Activated CD4-positive, alpha-beta T cell treated with anti-CD3 and anti-CD28 coated beads, Interleukin-2, amount 10 ng/mL, durations not matched to agents 7 days and 5 days (primary cell): ENCODE measurements at places on chromosomes 5 and 9. TPM values are rescaled to one million over a fixed set of nuclear protein-coding genes. Genes with fewer than 3 reads are reported as not detected.

DNA sequence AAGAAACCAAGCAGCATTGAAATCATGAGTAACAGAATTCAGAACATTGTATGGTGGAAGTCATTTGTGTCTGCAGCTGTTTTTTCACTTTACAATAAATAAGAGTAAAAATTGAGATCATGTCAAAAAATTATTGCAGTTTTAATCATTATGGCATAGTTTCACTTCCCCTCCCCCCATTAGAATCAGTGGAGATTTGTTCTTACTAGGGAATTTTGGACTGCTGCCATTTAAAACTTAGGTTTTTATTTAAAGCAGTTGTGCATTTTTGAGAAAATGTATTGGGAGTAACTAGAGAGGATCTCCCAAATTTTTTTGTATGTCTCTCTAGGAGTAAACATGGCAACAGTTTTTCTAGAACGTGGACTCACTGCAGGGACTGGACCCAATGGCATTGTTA lies 20.4 kb downstream of the GTF3C4 start:
- no peak overlapping the region for H3K4me3 ChIP-seq
- H3K36me3 ChIP-seq = peaks cover 67% of the 10 kb centered on the region
- H3K27me3 ChIP-seq = no peaks in the 10 kb centered on the region
- no peak overlapping the region for H3K27ac ChIP-seq

DNA sequence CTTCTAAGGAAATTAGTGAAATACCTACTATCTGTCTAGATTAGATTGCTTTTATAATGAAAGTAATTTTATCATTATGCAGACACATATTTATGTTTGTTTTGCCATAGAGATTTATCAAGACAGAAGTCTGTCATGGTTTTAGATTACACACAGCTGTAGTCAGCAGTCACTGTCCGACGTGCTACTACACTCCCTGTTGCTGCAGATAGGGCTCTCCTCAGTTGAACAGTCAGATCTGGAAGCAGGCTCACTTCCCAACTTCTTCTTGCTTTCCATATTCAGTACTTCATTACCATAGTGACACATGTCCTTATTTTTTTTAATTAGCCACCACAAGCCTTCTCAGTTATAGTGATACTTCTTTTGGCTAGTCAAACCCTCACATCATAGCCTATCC lies 329.9 kb upstream of the ITGA1 start:
- H3K27me3 ChIP-seq = no peaks in the 10 kb centered on the region
- H3K4me1 ChIP-seq = no peaks in the 10 kb centered on the region
- H3K36me3 ChIP-seq = no peaks in the 10 kb centered on the region
- no peak overlapping the region for H3K27ac ChIP-seq
- no peak for DNase-seq

GRCh38 chr9:112249277-112249676 lies 74.2 kb upstream of the SUSD1 start:
- no peak for DNase-seq
- H3K36me3 ChIP-seq = peaks cover 52% of the 10 kb centered on the region
- H3K27me3 ChIP-seq = no peaks in the 10 kb centered on the region
- H3K27ac ChIP-seq = no peak overlapping the region

DNA sequence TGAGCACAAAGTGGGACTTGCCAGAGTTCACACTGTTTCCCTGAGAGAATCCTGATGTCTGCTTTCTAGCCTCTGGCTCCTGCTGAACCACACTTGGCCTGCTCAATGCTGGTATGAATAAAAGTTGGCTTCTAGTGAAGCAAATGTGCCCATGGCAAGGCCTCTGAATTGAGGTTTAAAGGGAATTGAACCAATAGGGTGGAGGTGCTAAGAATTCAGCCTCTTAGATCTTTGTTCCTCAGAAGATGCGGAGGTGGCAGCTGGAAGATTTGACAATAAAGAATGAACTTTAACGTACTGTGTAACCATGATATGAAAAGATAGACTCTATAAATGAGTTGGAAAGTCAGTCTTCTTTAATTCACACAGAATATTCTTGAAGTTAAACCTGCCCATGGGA lies 57.2 kb downstream of the RASGRF2 start:
- H3K4me1 ChIP-seq = peaks cover 49% of the 10 kb centered on the region
- H3K36me3 ChIP-seq = peaks cover 6% of the 10 kb centered on the region
- peak overlapping the region; percentile 4 for H3K27ac ChIP-seq
- H3K4me3 ChIP-seq = no peak overlapping the region
- H3K27me3 ChIP-seq = no peaks in the 10 kb centered on the region

- no peak overlapping the region for H3K27ac ChIP-seq
- H3K27me3 ChIP-seq = peaks cover 8% of the 10 kb centered on the region
- DNase-seq = no peak
- H3K4me3 ChIP-seq = no peak overlapping the region
- no peaks in the 10 kb centered on the region for H3K4me1 ChIP-seq
- no peaks in the 10 kb centered on the region for H3K36me3 ChIP-seq
Observed at GRCh38 chr9:70031141-70031545, 12.5 kb upstream of the MAMDC2 start.

DNA sequence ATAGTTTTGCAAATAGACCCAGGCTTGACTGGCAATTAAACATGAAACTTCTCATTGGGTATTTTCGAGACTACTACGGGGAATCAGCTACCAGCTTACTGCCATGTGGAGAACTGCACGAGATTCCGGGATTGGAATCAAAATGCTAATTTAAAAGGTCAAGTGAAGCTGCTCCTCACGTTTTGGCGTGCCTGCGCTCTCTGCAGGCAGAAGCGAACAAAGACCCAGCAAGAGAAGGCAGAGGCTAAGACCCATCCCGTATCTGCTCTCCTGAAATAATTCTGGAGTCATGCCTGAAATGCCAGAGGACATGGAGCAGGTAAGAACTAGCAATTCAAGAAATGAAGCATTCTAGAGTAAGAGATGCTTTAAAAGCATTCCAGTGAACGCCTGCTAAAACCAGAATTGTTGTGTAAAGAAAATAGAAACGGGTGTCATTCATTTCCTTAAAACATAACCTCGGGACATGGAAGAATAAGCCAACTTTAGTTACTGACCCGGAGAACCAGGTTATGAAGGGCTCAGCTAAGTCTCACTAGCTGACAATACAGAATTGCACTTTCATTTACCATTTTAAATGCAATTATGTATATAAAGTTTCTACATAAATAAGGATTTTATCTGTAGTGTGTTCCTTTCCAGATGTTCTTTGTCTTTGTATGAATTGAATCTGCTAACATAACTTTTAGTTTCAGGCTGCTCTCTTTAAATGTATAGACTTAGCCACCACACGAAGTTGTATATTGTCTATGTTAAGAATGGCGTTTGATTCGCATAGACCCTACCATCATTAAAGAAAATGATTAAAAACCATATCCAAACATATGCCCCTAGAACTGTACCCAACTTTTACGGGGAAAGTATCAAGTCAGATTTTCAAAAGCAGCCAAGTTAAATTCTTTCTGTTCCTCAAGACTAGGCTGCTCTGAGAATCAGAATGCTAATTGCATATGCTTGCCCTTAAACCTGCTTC lies 2.0 kb upstream of the MAT2B start:
- peaks cover 7% of the 10 kb centered on the region for H3K36me3 ChIP-seq
- H3K4me3 ChIP-seq = peak overlapping the region; percentile 88
- peak overlapping the region; percentile 96 for H3K27ac ChIP-seq
- DNase-seq = peak; percentile 49
- H3K27me3 ChIP-seq = no peaks in the 10 kb centered on the region
- peaks cover 22% of the 10 kb centered on the region for H3K4me1 ChIP-seq

DNA sequence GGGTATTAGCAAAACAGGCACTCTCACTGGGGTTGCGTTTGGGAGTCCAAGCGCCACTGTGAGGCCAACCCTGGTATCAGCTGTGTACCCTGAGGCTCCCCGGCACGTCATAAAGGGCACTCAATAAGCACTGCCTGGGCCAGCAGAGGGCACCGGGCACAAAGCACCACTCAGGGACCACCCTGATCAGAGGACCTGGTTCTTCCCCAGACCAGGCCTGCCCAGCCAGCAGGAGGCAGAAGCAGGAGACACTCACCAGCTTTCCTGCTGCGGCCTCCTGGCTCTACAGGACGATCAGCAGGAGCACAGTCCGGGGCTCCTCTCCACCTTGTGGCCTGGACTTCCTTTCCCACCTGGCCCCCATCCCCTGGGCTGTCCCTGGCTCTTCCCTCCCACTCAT lies 12.6 kb downstream of the MGAT1 start:
- DNase-seq = no peak
- peaks cover 38% of the 10 kb centered on the region for H3K36me3 ChIP-seq
- H3K27ac ChIP-seq = no peak overlapping the region
- no peak overlapping the region for H3K4me3 ChIP-seq

- H3K36me3 ChIP-seq = no peaks in the 10 kb centered on the region
- DNase-seq = no peak
- H3K27ac ChIP-seq = no peak overlapping the region
- H3K4me1 ChIP-seq = peaks cover 5% of the 10 kb centered on the region
- no peak overlapping the region for H3K4me3 ChIP-seq
Observed at GRCh38 chr9:90645721-90646120, 3.1 kb upstream of the DIRAS2 start.

DNA sequence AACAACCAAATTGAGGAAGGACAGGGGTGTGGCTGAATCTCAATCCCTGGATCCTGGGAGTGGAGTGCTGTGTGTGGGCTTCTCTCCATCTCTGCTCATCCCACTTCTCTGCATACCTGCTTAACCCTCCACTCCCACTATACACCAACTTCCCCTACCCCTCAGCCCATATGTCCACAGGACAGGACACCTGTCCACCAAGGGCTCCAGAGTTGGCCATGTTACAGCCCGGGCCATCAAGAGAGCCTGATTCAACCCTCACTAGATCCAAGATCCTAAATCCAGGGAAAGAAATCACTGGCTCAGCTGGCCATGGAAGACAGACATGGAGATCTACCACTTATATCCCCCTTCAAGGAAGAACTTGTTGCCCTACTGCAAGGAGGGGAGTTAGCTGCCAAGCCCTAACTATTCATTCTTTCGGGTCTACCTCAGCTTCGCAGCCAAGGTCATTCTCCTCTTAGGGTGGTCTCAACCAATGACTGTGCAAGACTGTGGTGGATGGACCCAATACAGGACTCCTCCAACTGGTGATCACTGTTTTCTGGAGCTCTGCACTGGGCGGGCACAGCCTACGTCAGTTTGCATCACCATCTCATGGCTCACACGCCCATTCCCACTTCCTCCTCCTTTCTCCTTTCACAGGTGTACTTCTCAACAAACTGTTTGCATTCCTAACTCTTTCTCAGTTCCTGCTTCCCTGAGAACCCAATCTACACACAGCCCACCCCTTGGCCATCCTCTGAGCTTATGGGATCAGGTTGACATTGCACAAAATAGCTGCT lies 53.7 kb upstream of the ZBTB43 start:
- no peaks in the 10 kb centered on the region for H3K36me3 ChIP-seq
- H3K4me1 ChIP-seq = peaks cover 32% of the 10 kb centered on the region
- H3K27me3 ChIP-seq = peaks cover 6% of the 10 kb centered on the region

DNA sequence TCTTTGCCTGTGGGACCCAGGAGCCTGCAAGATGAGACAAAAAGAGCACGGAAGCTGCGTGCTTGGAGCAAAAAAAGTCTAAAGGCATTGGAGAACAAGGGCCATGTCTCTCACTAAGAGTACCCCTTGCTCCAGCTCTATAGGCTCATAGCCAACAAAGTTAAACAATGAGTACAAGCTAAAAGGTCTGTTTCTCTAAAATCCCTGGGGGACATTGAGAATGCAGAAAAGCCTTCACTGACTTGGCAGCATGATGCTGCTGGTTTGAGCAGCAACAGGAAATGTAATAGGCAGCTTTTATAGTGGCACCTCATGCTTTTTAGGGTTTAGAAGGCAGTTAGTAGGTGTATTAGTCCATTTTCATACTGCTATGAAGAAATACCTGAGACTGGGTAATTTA lies 287.5 kb downstream of the SMARCA2 start:
- H3K4me3 ChIP-seq = no peak overlapping the region
- H3K27ac ChIP-seq = no peak overlapping the region
- no peaks in the 10 kb centered on the region for H3K27me3 ChIP-seq
- H3K36me3 ChIP-seq = no peaks in the 10 kb centered on the region
- no peak for DNase-seq

SMIM32 gene
- total RNA-seq = not detected

CREBRF gene
- total RNA-seq = 17.1 TPM

TXNDC8 gene
- not detected for total RNA-seq

DBH gene
- total RNA-seq = not detected

TOR4A gene
- 6.0 TPM for total RNA-seq
